ENCODE measurements at places on chromosomes 3 and 15.

DNA sequence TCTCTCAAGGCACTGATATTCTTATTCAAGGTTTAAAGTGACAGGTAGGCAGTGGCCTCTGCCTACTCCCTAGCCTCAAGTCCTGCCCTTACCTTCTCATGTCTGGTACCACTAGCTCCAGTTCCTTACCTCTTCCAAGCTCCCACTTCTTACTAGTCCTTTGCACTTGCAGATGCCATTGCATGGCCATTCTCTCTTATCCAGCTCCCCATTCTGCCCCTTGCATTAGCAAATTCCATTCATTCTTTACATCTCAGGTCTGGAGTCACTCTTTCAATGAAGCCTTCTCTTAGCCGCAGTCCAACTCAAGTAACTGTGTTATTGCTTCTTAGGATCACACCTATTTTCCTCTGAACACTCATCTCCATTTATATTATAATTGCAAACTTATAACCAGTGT, 807.1 kb downstream of the EDEM1 start:
- DNase-seq, result no peak

GRCh38 chr3:150543531-150543930, 2.8 kb downstream of the SERP1 start:
- no peak for DNase-seq

DNA sequence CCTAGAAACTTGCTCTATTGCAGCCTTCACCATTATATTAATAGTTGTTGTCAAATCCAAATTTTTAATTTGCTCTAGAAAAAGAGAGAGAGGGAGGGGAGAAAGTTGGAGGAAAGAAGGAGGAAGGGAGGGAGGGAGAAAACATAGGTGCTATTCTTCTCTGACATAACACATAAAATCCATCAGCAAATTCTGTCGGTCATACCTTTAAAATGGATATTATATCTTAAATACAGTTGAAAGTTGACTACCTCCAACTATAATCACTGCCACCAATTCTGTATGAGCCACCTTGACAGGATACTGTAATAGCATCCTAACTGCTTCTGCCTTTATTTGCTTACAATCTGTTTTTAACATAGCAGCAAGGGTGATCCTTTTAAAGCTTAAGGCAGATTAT, 314.7 kb upstream of the ALCAM start:
- no peak for DNase-seq

GRCh38 chr15:76533060-76533820, 196.7 kb downstream of the ISL2 start:
- no peak for DNase-seq

GRCh38 chr3:128539376-128539775, 46.4 kb upstream of the GATA2 start:
- no peak for DNase-seq

GRCh38 chr15:52155878-52156277, 35.3 kb downstream of the GNB5 start:
- no peak for DNase-seq

- peak; percentile 69 for DNase-seq
Observed at GRCh38 chr3:138941259-138941885, 5.6 kb downstream of the FOXL2 start.

DNA sequence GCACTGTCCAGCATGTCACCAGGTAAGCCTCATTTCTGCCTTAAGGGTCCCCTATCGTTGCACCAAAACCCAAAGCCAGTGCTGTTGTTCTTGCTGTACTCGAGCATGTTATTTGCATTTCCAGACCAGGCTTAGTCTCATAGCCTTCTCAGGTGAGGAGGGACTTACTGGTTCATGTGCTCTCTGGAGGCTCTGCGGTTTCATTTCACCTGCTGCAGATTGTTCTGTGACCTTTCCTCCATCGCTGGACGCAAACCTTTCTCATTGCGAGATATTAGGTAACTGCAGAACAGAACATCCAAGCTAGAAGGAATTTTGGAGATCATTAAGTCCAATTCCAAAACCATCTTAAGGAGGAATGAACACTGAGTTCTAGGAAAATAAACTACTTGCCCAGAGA, 187.3 kb upstream of the BCL6 start:
- DNase-seq, result no peak

GRCh38 chr15:53535886-53536285, 223.6 kb downstream of the WDR72 start:
- DNase-seq, result no peak

- no peak for DNase-seq
Observed at GRCh38 chr15:65292938-65293518, 2.8 kb upstream of the RNU5A-1 start.

DNA sequence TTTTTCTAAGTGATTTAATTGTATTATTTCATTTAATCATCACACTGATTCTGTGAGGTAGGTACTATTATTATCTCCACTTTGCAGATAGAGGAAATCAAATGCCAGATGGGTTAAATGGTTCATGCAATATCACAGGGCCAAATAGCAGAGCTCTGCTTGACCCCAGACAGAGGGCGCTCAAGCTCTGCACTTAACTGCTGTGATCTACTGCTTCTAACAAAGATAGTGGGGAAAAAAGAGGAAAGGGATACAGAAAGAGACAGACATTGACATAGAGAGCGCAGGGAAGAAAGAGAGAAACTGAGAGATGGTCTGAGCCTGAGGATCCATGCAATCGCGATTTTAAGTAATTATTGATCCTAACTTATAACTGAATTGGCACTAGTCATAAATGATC, 279.1 kb upstream of the THRB start:
- peak; percentile 68 for DNase-seq

GRCh38 chr15:34365091-34365825, 1.7 kb downstream of the LPCAT4 start:
- peak; percentile 16 for DNase-seq

- DNase-seq, result no peak
Observed at GRCh38 chr15:62089616-62090015, 22.8 kb downstream of the C2CD4A start.

GRCh38 chr3:8705575-8705974, 28.0 kb upstream of the CAV3 start:
- no peak for DNase-seq

DNA sequence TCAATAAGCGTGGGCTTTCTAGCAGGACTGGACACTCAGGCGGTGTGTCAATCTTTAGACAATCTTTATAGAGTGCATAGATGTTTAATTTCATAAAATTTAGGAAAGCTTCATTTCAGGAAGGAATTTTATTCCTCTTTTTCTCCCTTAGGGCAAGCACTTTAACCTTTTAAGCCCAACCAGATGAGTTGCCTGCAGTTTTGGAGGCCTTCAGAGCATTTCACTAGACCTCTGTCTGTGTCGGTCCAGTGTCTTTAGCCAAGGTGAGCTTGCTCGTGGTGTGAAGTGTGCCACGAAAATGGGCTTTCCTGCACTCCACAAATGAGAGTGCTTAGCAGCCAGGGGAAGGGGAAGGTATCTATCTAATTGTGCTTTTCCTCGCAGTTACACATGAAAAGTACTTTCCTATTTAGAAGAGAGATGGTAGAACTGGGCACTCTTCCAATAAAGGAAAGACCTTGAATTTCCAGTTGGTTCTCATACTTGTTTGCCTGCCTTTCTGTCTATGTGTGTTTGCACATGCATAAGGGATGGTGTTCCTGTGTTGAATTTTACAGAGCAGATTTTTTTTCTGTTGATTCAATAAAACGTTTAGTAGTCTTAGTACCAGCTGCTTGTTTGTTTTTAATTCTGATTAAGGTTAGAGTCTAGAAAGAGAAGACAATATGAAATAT, 53.6 kb downstream of the FEZF2 start:
- no peak for DNase-seq

DNA sequence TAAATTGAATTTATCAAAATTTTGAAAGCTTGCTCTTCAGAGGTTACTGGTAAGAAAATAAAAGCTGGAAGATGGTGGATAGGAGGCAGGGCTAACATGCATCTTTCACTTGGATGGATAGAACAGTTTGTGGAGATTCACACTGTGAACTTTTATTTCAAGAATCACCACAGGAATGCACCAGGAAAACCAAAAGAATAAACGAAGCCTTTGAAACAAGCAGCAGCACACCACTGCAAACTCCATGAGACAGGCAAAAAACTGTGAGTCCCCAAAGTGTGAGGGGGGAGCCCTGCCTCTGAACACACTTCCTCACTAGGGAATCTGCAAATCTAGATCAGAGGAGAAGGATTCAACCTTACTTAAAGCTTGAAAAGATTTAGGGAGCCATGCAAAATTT, 122.2 kb downstream of the RTP4 start:
- DNase-seq, result no peak

- DNase-seq, result peak; percentile 70
Observed at GRCh38 chr15:38683382-38684242, 119.0 kb upstream of the RASGRP1 start.

GRCh38 chr15:77624868-77625267, 7.8 kb downstream of the LINGO1 start:
- DNase-seq, result no peak

DNA sequence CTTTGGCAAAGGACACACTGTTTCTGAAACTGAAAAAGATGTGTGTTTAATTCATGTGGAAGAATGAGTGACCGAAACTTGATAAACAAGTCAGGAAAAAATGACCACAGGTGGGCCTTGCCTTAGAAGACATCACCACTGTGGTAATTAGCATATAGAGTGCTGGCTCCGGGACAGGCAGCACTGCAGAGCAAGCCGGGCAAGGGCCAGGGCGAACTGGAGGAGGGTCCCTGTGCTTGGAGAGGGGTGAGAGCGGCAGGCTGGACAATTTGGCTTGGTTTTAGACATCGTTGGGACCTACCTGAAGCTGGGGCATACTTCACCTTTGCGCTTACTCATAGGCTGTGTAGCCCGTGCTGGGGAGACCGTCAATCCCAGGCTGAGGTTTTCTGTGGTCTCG, 8.2 kb downstream of the RTP3 start:
- DNase-seq, result no peak

DNA sequence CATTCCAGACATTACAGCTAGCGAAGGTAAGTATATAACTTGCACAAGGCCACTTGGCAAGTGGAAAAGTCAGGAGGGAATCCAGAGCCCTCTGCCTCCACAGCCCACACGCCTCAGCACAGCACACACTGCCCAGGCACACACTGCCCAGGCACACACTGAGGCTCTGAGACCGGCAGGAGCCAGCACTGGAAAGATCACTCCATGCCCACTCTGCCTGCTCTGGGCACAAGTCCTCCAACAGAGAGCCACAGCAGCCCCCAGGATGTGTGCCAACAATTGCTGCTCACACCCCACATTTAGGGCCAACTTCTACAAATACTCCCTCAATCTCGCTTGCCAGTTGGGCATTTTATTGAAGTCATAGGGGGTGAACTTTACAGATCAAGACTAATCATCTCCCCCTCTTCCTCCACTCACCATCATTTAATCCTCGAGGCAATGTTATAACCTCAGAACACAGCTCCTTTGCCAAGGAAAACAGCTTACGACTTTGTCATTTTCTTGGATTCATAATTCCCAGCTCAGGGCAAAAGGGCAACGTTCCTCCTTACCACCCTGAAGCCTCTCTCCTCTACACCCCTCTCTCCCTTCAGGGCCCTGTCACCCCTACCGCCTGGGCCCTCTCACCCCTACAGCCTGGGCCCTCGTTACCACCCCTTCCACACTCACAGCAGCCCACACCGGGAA, 53.0 kb upstream of the TPM1 start:
- DNase-seq, result peak; percentile 50

GRCh38 chr15:57505056-57505715, 86.5 kb upstream of the MYZAP start:
- DNase-seq, result peak; percentile 63

DNA sequence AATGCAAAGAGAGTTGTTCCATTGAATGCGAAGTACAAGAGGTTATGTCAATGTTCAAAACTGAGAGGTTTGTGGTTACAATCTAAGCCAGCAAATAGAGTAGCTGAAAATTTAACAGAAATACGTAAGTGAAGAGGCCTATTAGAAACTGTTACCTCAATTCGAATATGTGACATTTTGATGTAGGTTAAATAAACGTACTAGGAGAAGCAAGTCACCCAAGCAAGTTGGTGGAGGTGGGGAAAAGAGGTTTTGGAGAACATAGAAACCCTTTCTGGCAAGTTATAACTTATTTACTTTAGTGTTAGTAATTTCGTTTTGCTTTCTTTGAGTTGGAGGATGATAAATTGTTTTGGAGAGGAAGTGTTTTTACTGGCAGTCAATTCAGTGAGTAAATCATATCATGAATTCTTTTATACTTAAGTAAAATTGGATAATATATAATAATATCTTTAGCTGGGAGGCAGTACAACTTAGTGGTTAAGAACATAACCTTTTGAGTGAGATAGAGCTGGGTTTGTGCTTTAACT, 91.2 kb upstream of the NAALADL2 start:
- no peak for DNase-seq

DNA sequence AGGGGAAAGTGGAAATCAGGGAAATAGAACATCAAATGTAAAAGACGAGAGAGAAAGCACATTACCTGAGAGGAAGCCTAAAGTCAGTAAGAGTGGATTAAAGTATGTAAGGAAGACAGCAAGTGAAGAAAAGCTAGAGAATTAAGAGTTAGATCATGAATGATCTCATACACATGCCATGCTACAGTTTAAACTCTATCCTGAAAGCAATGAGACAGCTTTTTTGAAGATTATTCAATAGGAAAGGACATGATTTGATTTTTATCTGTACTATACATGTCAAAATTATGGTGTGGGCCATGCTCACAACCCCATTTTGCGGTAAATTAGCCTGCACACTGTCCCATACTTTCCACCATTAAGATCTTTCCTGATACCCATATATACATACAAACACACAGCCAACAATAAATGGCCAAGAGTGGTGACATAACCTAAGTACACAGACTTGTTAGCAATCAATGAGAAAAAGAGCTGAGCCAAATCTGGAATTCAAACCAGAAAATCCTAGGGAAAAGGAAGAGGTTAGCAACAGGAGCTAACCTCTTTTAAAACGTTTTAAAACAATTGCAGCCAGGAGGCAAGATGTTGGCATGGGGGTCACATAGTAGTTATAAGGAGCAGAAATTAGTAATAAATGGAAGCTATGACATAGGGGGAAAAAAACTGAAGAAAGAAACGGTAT, 4.5 kb downstream of the MYO9A start:
- DNase-seq, result peak; percentile 49

DNA sequence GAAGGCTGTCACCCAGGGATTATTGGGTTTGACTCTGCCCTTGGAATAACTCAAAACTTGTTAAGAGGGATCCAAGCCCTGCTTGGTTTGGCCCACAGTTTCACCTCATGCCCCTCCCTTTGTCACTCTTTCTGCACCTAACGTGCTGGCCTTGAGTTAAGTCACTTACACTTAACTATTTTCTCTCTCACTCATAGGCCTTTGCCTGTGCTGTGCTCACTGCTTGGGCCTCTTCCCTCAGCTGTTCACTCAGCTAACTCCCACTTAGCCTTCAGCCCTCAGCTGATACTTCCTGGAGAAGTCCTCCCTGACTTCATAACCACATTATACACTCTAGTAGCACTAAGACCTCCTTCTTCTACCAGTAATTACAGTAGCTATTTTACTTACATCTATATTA, 133.3 kb downstream of the CMSS1 start:
- no peak for DNase-seq

DNA sequence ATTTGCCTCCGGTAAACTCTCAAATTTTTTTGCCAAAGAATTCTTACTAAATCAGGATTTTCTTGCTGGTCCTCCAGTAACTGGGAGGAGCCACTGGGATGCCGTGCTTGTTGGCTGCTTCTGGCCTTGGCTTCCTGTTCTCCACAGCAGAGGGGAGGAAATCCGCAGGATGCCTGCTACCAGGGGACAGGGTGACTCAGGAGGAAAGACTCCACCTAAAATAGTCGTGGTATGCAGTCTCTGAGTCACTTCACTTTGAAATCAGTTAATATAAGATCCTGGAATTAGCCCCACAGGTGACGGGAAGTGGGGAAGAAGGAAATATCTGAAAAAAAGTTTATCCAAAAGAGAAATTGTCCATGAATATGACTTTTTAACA, 6.5 kb upstream of the TM4SF18 start:
- DNase-seq, result peak; percentile 97

Measured in GM23248 (cell line).